ENCODE measurements at places on chromosomes 2 and 18. TPM values are rescaled to one million over a fixed set of nuclear protein-coding genes. Genes with fewer than 3 reads are reported as not detected.

DNA sequence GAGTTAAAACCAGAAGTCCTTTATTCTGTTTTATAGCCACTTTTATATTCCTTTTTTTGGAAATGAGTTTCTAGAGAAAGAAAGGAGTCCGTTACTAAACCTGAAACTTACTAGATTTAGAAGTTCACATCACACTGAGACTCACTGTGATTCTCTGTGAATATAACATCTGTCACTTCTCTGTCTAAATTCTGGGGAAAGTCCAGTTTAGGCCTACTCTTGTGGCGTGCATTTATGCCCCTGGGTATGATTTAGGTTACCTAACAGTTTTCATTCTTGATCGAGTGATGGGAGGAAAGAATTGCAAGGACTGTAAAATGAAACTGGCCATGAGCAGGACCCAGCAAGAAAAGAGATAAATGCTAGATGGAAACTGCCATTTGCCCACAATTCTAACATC lies 449.6 kb downstream of the SPAG16 start:
- no peaks in the 10 kb centered on the region for H3K27me3 ChIP-seq
- H3K4me3 ChIP-seq, result no peak overlapping the region
- no peak overlapping the region for H3K27ac ChIP-seq
- DNase-seq, result no peak
- H3K36me3 ChIP-seq, result no peaks in the 10 kb centered on the region

CAPN14 gene
- total RNA-seq, result 0.27 TPM

- H3K4me3 ChIP-seq, result no peak overlapping the region
- H3K27me3 ChIP-seq, result no peaks in the 10 kb centered on the region
- no peaks in the 10 kb centered on the region for H3K36me3 ChIP-seq
- DNase-seq, result no peak
Observed at GRCh38 chr2:135422898-135423297, 108.1 kb downstream of the ZRANB3 start.

GRCh38 chr2:139872503-139872902 lies 1092.3 kb upstream of the NXPH2 start:
- H3K27ac ChIP-seq, result no peak overlapping the region
- H3K4me3 ChIP-seq, result no peak overlapping the region

GRCh38 chr18:41630232-41630886 lies 324.7 kb upstream of the PIK3C3 start:
- DNase-seq, result no peak
- no peak overlapping the region for H3K4me3 ChIP-seq
- H3K27me3 ChIP-seq, result no peaks in the 10 kb centered on the region

GRCh38 chr18:40341701-40342100 lies 1613.3 kb upstream of the PIK3C3 start:
- no peak for DNase-seq
- H3K36me3 ChIP-seq, result no peaks in the 10 kb centered on the region
- no peaks in the 10 kb centered on the region for H3K4me1 ChIP-seq
- H3K4me3 ChIP-seq, result no peak overlapping the region
- no peak overlapping the region for H3K27ac ChIP-seq
- H3K27me3 ChIP-seq, result no peaks in the 10 kb centered on the region

CCDC148 gene
- total RNA-seq, result 0.30 TPM
